Activated T-cell treated with anti-CD3 and anti-CD28 coated beads, Interleukin-2, amount 50 U/mL, for 72 hours (primary cell): ENCODE measurements at places on chromosomes 5 and 9. TPM values are rescaled to one million over a fixed set of nuclear protein-coding genes. Genes with fewer than 3 reads are reported as not detected.

SPATA31C1 gene
- not detected for total RNA-seq

CNTNAP3 gene
- total RNA-seq = not detected

TEX48 gene
- total RNA-seq = 1.4 TPM

HSPB3 gene
- total RNA-seq = not detected

PIK3R1 gene
- 46.5 TPM for total RNA-seq

DAPK1 gene
- total RNA-seq = 28.9 TPM

WNK2 gene
- total RNA-seq = 0.70 TPM

DNA sequence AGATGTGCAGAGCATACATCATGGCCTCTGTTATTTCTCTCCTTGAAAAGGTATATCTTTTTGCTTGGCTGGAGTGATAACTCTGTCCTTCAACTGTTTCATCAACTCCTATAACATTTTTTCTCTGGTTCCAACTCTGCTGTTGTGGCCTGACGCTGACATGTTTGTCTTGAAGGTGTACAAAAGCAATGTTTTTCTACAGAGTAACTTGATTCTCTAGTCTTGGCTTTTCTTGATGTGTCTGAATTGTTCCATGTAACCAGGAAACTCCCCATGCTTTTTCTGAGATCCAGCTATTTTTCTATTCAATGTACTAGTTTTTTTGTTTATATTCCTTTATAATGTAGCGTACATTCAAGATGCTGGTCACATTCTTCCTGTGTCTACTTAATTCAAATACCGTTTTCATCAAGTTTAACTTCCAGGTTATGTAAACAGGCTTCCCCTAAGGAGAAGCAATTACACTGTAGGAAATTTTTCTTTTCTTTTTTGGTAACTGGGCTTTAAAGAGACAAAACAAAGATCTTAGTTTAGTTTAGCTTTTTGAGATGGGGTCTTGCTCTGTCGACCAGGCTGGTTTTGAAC is 6.7 kb upstream of the CPLANE1 start:
- no peak for DNase-seq

DNA sequence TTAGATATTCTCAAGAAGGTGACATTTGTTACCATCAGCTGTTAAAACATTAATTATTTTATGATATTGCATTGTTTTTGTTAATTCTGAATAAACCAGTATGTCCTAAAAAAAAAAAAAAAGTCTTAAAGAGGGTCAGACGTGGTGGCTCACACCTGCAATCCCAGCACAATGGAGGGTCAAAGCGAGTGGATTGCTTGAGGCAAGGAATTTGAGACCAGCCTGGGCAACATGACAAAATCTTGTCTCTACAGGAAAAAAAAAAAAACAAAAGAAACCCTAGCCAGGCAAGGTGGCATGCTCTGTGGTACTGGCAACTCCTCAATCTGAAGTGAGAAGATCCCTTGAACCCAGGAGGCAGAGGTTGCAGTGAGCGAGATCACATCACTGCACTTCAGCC is 46.8 kb downstream of the CYLC2 start:
- no peak for DNase-seq

- DNase-seq = no peak
These were observed 173.3 kb downstream of the COL23A1 start for GRCh38 chr5:178416919-178417318.

DNA sequence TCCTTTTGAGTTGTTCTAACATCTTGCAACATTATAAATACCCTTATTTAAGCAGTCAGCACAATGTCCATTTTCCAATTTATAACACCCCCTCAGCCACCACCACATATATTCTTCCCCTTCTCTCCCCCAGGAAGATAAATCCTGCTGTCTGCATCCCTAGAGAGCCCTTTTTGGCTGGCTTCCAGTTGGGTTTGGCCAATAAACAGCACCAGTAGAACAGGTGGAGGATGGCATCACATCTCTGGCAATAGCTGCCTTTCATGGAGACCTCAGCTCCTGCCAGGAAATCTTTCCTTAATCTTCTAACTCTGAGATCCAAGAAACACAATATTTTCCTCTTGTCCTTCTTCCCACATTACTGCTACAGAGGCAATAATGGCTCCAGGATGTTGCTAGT is 53.7 kb downstream of the TRIM36 start:
- DNase-seq = no peak

DNA sequence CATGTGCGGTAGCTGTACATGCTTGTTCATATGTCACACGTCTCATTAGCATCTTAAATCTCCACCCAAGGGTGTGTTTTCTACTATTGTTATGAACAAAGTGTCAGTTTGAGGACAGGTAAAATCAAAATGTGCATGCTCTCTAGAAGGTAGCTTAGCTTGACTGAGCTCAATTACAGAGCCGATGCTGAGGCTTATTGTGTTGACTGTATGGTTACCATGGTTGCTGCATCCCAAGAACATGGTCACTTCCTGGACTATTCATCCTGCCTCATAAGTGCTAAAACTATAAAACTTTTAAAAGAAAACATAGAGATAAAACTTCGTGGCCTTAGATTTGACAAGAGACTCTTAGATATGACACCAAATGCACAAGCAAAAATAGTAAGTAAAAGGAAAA is 426.1 kb upstream of the CTNND2 start:
- DNase-seq = no peak

DNA sequence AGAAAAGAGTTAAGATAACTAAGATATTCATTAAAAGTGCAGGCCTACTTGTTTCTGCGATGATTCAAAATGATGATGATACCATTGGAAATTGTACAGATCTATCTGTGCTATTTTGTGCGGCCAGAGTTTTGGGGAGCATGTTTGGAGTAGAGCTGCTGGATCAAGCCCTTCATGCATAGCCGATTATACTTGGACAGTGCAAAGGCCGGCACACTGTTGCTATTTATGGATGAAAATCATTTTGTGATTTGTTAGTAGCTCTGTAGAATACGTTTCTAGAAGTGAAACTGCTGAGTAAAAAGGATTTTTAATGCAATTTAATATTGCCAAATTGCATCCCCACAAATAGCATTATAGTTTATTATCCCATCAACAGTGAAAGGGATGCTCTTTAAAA is 82.1 kb upstream of the NMUR2 start:
- no peak for DNase-seq

GRCh38 chr9:16964228-16964627 is 93.8 kb upstream of the BNC2 start:
- DNase-seq = no peak

- DNase-seq = peak; percentile 89
These were observed 46.1 kb downstream of the PTTG1 start for GRCh38 chr5:160467555-160468362.

DNA sequence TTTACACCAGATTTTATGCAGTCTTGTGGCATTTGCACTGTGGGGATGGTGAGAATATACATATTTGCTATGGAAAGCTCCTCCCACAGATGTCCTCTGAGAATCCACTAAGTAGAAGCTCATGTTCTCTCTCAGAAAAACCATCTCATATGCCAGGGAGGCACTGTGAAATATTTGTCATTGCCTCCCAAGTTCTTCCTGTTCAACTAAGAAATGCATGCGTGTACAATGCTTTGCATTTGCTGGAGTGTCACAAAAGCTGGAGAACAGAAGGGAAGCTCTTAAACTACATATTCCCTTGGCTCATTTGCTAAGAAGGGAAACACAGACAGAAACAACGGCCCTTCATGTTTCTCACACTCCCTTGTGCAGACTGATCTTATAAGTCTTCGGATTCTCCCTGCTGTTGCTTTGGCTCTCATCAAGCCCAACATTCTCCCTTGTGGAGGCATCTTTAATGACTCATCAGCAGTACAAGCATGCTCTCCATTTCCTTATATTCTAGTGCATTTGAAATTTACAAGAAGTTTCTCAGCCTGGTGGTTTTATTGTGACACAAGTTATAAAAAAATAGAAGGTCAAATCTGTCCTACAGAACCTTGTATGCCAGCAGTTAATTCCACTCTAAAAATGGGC is 220.6 kb downstream of the TRIM36 start:
- no peak for DNase-seq

- no peak for DNase-seq
These were observed 137.8 kb downstream of the ROR2 start for GRCh38 chr9:91812191-91812590.

DNA sequence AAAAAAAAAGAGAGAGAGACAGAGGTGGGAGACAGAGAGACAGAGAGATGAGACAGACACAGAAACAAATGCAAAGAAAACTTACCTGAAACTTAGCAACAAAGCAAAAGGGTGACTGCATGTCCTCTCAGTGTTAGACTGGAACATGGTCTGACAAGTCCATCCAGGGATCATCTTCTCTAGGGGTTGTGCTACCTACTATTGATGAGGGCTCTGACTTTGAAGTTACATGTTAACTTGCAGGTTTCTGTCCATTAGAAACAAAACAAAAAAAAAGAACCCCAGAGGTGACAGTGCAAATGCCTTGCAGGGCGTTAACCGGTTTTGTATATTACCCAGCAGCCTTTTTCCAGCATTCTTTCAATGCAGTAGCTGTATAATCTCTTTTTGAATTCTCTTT is 13.6 kb upstream of the SPARC start:
- no peak for DNase-seq

- peak; percentile 22 for DNase-seq
These were observed 576.2 kb upstream of the CLINT1 start for GRCh38 chr5:158435161-158435616.

- DNase-seq = no peak
These were observed 16.7 kb downstream of the NDUFAF2 start for GRCh38 chr5:60961685-60962084.
